ENCODE measurements at places on chromosomes 7 and 10. TPM values are rescaled to one million over a fixed set of nuclear protein-coding genes. Genes with fewer than 3 reads are reported as not detected.

The ACTR3C gene
- total RNA-seq, result not detected

The PSTK gene
- 4.9 TPM for total RNA-seq

The CCL24 gene
- not detected for total RNA-seq

The ANKRD16 gene
- 7.1 TPM for total RNA-seq

The AHCYL2 gene
- total RNA-seq, result 6.9 TPM

The CAV1 gene
- total RNA-seq, result 524 TPM

The TRIM56 gene
- 12.6 TPM for total RNA-seq

The AGMO gene
- total RNA-seq, result 1.2 TPM

The ENTPD1 gene
- 0.49 TPM for total RNA-seq

The C7orf33 gene
- not detected for total RNA-seq

The KCNIP2 gene
- total RNA-seq, result 0.94 TPM

The SUV39H2 gene
- 9.8 TPM for total RNA-seq

The OR2A12 gene
- not detected for total RNA-seq

The SPDYE6 gene
- not detected for total RNA-seq

The RSU1 gene
- 66.0 TPM for total RNA-seq

The HOXA13 gene
- total RNA-seq, result not detected

The HKDC1 gene
- not detected for total RNA-seq

The EBF3 gene
- total RNA-seq, result 22.8 TPM

The CDC14C gene
- not detected for total RNA-seq

The LRWD1 gene
- total RNA-seq, result 13.9 TPM

The KCND2 gene
- total RNA-seq, result not detected

The ERLIN1 gene
- 38.4 TPM for total RNA-seq

The CALCR gene
- not detected for total RNA-seq

The RPEL1 gene
- not detected for total RNA-seq

The ACSM6 gene
- not detected for total RNA-seq

The FBXL13 gene
- total RNA-seq, result 4.4 TPM

The DNAH11 gene
- not detected for total RNA-seq

The LRIT1 gene
- not detected for total RNA-seq

The SEMA4G gene
- total RNA-seq, result 0.94 TPM

The DNAJC12 gene
- total RNA-seq, result 6.7 TPM

The KCNH2 gene
- not detected for total RNA-seq

The TMEM236 gene
- total RNA-seq, result 0.15 TPM

The LRRC18 gene
- not detected for total RNA-seq

The FXYD4 gene
- not detected for total RNA-seq

The MARVELD1 gene
- total RNA-seq, result 42.2 TPM

Data from cardiac ventricle fibroblast (primary cell).